Brain pericyte (primary cell): ENCODE measurements at places on chromosomes 2 and 18.

DNA sequence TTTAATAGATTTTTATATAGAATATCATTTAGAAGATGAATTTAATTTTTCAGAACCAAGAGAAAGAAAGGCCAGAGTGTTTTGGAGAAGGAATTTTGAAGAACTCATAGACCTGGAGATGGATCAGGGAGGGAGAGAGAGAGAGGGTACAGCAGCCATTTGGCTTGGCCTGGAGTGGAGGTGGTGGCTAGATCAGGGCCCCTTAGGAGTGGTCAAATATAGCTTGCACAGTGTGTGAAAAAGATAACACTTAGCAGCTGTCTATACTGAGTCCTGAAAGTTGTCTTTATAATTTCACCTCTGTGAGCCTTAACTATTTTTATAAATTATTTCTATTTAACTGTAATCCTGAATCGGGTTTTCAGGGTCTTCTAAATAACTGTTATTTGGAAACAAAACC, 38.8 kb upstream of the ACYP2 start:
- DNase-seq = no peak

- no peak for DNase-seq
Measured at GRCh38 chr2:113183703-113184102, 9.9 kb downstream of the PSD4 start.

GRCh38 chr2:190649798-190650390, 1.0 kb downstream of the NAB1 start:
- DNase-seq = no peak

DNA sequence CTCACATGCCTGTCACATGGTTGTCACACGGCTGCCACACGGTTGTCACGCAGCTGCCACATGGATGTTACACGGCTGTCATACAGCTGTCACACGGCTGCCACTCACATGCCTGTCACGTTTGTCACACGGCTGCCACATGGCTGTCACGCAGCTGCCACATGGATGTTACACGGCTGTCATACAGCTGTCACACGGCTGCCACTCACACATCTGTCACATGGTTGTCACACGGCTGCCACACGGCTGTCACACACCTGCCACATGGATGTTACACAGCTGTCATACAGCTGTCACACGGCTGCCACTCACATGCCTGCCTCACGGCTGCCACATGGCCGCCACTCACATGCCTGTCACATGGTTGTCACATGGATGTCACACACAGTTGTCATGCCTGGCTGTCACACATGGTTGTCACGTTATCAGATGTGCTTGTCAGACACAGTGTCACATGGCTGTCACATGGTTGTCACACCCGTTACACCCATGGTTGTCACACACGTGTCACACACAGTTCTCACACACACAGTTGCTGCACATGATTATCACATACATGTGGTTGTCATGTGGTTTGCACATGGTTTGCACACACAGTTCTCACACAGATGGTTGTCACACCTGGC, 19.4 kb downstream of the KCNG2 start:
- no peak for DNase-seq

DNA sequence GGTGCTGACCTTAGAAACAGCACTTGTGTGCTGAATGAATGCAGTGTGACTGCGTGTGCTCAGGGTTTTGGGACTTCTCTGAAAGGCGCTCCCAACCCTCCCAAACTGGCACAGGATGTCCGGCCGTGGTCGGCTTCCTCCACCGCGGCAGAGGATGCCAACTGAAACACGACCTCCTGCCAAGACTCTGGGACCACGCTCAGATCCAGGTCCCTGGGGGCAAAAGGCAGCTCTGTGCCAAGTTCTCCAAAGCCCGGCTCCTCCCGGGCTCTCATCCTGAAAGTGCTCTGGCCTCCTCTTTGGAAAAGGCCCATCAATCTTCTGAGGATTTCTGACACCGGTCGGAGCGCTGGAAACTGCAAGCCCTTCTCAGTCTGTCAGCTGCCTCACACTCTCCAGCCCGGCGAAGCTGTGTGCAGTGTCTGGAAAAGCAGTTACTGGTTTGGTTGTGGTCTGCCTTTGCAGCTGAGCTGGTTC, 32.3 kb upstream of the ZBTB7C start:
- DNase-seq = no peak

DNA sequence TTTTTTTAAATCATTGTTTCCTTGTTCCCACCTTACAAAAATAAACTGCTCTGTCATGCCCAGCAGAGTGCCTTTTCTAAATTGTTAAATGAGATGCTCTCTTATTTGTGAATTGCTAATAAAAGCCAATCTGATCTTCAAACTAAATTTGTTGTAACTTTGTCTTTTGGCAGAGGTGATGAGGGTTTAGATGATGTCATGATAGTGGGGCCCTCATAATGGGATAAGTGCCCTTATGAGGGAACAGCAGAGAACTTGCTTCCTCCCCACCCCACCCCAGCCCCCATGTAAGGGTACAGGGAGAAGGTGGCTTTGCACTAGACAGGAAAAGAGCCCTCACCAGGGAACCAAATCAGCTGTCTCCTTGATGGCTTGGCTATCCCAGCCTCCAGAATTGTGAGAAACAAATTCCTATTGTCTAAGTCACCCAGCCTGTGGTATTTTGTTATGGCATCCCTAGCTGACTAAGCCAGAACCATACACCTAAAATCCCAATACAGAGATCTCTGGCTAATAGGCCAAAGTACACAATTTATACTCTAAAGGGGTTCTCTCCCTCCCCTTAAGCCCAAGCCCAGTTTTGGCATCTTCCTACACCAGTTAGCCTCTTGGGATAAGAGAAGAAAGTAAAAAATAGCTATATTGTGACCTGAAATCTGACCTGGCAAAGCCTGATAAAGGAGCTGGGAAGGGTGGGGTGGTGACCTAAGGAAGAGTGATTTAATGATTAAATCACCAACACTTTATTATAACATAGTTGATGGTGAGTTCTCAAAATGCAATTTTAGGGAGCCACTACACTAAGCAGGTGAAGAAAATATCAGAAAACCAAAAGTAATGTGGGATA, 40.3 kb upstream of the HNRNPA3 start:
- no peak for DNase-seq

- DNase-seq = no peak
Measured at GRCh38 chr2:28588292-28588670, 92.4 kb downstream of the PLB1 start.

GRCh38 chr2:202479610-202480009, 103.5 kb downstream of the BMPR2 start:
- DNase-seq = no peak

DNA sequence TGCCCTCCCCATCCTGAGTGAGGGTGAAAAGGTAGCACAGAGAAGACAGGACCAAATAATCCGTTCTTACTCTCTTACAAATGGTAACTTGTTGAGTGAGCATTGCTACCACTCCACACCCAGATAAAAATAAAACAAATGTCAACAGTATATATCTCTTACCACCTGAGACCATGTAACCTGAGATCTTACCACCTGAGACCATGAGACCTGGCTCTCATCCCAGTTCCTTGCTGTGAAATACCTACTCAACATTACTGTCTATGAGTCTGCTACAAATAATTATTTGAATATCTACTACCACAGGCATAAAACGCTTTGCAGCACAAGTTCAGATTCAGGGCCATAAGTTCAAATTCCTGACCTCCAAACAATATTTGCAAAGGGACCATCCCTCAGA, 234.7 kb downstream of the C1D start:
- no peak for DNase-seq

- DNase-seq = no peak
Measured at GRCh38 chr2:11679486-11680181, 9.6 kb upstream of the NTSR2 start.

DNA sequence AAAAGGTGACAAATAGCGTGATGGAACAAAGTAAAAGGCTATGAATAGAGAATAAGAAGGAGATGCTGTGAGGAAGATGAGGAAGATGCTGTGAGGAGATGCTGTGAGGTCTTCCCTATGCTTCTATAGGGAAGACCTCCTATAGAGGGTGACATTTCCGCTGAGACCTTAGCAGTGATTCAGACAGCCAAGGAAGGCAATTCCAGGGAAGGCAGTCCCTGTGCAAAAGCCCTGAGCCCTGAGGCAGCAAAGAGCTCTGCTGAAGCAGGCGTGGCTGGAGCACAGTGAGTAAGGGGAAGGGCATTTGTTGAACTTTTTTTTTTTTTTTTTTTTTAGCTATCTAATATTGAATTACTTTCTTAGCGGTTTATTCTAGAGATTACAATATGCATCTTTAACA, 142.7 kb upstream of the FOSL2 start:
- peak; percentile 40 for DNase-seq

- no peak for DNase-seq
Measured at GRCh38 chr18:31677592-31677991, 6.8 kb downstream of the B4GALT6 start.

- no peak for DNase-seq
Measured at GRCh38 chr2:95002498-95002897, 23.0 kb upstream of the MAL start.

GRCh38 chr2:153476816-153477635, 1.5 kb downstream of the RPRM start:
- no peak for DNase-seq

DNA sequence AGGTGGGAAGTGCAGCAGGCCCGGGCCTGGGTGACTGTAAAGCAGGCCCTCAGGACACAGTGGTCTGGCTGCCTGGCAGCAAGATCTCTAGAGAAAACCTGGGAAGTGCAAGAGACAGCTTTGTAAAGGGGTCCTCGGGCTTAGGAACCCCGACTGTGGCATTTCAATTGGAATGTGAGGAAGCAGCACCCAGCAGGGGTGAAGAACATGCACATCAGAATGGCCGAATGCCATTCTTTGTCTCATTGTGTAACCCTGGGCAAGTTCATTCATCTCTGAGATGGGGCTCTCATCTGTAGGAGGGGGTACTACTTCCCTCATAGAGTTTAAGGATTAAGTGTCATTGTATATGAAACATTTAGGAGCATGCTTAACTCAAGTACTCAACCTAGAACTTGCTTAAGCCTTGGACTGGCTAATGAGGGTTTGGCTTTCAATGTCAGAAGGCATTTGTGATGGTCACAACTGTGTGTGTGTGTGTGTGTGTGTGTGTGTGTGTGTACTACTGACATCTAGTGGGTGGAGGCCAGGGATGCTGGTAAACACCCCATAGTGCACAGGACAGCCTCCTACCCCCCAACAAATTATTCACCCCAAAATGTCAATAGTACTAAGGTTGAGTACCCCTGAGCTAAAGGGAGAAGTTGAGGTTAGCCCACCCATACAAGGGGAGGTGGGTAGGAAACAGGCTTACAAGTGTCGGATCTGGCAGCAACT, 29.3 kb downstream of the MEX3C start:
- no peak for DNase-seq
